ENCODE measurements at places on chromosomes 4 and X.

GRCh38 chr4:112951362-112952312 lies 97.8 kb upstream of the ANK2 start:
- DNase-seq: no peak

- DNase-seq: no peak
Measured at GRCh38 chrX:152614791-152615190, 22.9 kb upstream of the GABRQ start.

DNA sequence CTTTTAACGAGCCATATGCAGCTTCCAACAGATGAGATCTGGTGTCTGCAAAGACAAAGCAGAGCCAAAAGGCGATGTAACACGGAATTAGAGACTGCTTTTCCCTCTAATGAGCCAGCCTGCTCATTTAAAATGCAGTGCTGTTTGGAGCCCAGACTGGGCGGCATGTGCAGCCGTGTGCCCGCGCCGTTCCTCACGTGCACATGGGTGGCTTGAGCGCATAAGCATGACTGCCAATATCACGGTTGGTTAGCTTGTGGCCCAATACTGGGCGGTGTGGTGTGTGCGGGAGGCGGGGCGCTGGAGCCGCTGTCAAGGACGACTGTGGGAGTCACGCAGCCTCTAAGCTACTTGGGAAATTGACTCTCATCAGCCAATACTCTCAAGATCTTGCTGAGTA lies 87.0 kb upstream of the SCOC start:
- DNase-seq: no peak

GRCh38 chr4:89835413-89835812 lies 1.5 kb downstream of the SNCA start:
- no peak for DNase-seq

DNA sequence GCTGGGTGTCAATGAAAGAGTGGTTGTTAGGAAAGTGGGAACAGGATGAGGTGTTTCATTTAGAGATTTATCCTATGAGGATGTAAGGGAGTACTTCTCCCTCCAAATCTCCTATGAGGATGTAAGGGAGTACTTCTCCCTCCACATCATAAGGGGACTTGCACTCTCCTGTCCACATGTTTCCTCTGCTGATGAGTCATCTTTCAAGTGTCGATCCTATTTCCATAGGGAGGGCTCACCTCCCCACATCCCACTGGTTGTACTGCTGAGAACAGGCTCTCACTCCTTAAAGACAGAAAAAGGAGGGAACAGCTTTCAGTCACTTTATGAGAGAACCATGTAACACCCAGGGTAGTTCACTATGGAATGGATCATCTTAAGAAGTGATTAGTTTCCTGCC lies 65.0 kb downstream of the INPP4B start:
- no peak for DNase-seq

- DNase-seq: no peak
Measured at GRCh38 chr4:15066140-15066539, 63.9 kb downstream of the CPEB2 start.

DNA sequence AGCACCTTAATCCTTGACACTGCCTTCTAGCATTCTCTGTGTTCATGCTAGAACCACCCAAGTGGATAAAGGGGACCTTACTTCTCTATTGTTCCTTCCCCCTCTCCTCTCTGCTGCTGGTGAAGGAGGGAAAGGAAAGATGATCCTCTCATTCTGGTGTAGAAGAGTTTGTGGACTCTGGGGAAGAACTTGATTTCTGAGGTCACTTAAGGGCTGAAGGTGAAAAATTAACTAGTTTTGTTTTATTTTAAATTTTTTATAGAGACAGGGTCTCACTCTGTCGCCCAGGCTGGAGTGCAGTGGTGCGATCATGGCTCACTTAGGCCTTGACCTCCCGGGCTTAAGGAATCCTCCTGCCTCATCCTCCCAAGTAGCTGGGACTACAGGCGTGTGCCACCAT lies 29.8 kb downstream of the SMS start:
- no peak for DNase-seq

DNA sequence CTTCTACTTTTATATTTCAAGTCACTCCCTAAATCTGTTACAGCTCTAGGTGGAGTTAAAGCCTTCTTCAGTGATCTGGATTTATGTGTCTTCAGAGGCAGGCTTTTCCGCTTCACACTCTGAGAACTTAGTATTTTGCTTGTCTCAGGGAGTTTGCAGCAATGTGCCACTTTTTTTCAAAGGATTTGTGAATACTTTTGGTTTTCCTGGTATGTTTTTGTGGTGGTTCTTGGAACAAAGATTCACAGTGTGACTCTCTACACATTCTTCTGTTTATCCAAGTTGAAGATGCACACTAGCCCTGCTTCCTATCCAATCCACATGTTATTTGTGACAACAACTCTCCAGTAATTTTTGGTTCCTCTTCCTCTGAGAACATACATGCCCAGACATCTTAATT lies 1253.7 kb downstream of the TECRL start:
- no peak for DNase-seq

DNA sequence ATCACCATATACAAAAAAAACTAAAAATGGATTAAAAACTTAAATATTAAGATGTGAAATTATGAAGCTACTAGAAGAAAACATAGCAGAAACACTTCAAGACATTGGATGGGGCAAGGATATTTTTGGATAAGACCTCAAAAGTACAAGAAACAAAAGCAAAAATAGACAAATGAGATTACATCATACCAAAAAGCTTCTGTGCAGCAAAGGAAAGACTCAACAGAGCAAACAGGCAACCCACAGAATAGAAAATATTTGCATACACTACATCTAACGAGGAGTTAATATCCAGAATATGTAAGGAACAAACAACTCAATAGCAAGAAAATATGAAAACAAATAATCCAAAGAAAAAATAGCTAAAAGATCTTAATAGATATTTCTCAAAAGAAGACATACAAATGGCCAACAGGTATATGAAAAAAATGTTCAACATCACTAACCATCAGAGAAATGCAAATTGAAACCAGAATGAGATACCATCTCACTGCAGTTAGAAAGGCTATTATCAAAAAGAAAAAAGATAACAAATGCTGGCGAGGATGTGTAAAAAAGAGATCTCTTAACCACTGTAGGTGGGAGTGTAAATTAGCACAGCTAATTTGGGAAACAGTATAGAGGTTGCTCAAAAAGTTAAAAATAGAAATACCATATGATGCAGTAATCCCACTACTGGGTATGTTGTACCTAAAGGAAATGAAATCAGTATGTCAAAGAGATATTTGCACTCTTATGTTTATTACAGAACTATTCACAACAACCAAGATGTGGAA lies 17.8 kb upstream of the LRCH2 start:
- no peak for DNase-seq

GRCh38 chr4:68734095-68734494 lies 63.6 kb upstream of the UGT2B15 start:
- no peak for DNase-seq

DNA sequence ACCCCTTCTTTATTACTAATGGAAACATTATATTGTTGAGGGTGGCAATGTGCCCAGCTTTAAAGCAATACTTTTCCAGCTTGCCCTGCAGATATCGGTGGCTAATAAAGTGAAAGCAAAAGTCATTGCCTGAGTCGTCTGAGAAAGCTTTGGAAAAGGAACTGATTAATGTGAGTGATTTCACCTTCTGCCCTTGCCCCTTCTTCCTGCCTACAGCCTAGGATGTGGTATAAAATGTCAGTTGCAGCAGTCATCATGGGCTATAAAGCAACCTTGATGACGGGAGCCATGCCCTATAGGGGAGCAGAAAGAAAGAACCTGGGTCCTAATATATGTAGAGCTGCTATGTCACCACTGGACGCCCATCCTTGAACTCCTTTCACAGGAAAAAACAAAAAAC lies 132.4 kb upstream of the USP9X start:
- no peak for DNase-seq

GRCh38 chr4:77022560-77023179 lies 53.1 kb downstream of the CCNI start:
- no peak for DNase-seq

- DNase-seq: no peak
Measured at GRCh38 chr4:73051625-73052024, 17.9 kb downstream of the COX18 start.

- no peak for DNase-seq
Measured at GRCh38 chr4:182443070-182443469, 199.9 kb downstream of the TENM3 start.

GRCh38 chr4:89363786-89364185 lies 56.2 kb upstream of the GPRIN3 start:
- no peak for DNase-seq

DNA sequence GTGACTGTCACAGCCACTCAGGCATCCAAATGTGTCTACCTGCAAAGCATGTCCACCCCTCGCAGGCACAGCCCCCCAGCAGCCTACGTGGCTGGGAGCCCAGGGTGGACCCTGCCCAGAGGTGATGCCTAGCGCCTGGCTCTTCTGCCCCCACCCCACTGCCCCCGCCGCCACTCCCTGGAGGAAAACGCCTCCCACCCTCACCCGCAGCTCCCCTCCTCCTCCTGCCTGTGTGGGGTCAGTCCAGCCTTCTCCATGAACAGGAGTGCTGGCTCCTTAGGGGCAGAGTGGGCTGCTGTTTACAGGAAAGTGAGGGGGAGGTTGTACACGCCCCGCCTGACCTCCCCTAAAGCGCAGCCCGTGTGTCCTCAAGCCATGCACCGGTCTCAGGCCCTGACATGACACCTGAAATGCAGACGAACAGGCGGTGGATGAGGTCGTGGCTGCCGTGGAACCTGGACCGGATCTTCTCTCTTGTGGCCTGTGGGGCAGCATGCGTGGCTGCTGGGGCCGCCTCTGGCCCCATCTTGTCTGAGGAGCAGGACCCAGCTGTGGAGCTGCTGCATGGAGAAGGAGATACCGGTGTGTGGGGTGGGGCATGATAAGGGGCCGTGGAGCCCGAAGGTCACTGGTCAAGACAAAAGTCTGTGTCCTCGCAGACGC lies 11.9 kb upstream of the MXD4 start:
- DNase-seq: no peak

DNA sequence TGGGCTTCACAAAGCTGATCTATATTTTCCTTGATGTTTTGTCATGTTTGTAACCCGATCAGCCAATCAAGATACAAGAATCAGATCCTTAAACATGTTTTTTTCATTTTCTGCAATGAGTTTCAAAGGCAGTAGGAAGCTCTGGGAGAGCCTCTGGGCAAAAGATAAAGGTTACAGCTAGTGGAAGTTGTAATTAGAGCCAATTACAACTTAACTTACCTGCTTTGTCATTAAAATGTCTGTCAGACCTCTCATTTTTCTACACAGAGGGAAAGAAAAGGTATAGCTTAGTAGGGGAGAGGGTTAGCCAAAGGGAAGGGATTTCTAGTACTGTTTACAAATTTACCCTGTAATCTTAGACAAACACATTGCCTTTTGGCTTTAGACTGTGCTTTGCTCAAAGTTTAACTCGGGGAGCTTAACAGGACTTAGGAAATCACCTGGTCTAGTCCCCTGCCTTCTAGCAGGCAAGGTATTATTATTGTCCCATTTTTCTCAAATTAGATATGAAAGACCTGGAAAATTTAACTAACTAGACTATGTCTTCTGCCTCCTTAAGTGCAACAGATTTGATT lies 55.8 kb downstream of the FGF16 start:
- DNase-seq: no peak

DNA sequence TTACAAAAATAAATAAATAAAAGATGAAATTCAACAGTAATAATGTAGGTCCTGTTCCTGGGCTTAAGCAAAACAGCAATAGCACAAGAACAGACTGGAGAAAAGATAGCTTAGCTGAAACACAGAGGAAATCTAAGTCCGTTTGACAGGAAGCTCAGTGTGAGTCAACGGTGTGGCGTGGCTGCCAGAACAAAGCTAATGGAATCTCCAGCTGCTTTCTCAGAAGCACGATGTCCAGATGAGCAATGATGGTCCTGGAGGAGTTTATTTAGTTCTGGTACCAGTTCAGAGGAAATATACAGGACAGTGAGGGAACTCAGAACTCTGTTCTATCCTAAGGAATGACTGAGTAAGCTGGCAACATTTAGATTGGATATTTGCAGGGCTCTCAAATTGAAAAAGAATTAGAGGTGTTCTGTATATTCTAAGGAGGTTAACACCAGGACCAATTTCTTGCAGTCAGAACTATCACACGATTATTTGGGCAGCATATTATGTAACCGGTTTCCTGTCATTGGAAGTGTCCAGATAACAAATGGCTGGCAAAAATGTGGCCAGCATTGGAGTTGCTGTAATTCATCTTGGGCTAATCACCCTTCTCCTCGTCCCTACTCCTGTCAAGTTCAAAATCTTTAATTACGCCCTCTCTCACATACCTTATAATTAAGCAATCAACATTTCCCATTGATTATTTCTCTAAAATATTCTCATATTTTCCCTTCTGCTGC lies 12.7 kb downstream of the GAB3 start:
- no peak for DNase-seq

- no peak for DNase-seq
Measured at GRCh38 chr4:116755051-116755450, 330.3 kb downstream of the TRAM1L1 start.

- DNase-seq: no peak
Measured at GRCh38 chr4:3041192-3042142, 32.9 kb downstream of the HTT-AS start.

- no peak for DNase-seq
Measured at GRCh38 chrX:12349201-12349600, 210.9 kb downstream of the FRMPD4 start.

DNA sequence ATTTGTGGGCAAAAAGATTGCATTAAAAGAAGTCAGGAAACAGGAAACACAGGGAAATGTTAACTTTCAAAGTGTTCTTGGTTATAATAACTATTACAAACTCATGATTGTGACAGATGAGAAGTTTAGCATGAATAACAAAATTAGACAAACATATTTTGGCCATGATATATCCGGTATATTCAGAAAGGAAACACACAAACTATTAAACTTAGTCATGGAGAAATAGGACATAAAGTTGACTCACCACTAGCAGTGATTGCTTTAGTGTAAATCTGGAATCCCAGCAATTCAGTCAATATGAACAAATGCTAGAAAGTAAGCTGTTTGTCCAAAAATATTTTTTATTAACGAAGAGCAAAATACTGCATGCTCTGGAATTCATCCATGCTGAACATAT lies 1299.9 kb downstream of the C4orf33 start:
- no peak for DNase-seq

- DNase-seq: no peak
Measured at GRCh38 chr4:33160126-33160525, 2440.0 kb downstream of the PCDH7 start.

- no peak for DNase-seq
Measured at GRCh38 chrX:35499071-35499862, 298.9 kb upstream of the MAGEB16 start.

- DNase-seq: no peak
Measured at GRCh38 chr4:138056541-138056940, 185.6 kb downstream of the SLC7A11 start.

- DNase-seq: no peak
Measured at GRCh38 chr4:184235526-184235925, 17.9 kb upstream of the ENPP6 start.
